ENCODE measurements at places on chromosomes 12 and 14.

GRCh38 chr14:57831981-57832380 is 33.9 kb downstream of the SLC35F4 start:
- no peak for DNase-seq

DNA sequence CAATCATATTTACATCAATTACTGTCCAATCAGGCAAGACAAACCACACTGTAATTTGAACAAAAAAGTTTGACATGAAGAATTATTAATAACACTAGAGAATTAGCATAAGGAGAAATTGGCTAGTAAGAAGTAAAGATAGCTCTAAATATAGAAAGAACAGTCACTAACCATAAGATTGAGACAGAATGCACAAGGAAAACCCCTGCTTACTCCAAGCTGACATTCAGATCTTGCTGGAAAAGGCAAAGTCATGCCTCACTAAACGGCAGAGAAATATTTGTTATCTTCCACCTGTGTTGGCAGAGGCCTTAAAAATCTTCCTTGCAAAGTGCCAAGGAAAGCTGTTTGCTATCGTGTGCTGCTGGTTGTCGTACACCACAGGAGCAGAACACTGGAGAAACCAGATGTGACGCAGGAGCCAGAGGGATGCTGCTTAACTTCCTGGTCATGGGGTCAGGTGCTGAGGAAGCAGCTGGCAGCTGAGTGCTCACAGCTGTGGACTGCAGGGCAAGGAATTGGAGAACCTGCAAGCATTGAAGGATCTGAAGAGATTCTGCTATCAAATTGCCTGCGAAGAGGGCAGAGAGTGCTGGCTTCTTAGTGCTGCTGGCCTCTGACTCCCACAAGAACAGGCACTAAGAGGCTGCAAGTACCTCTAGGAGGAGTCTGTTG is 1323.3 kb downstream of the LRFN5 start:
- no peak for DNase-seq

DNA sequence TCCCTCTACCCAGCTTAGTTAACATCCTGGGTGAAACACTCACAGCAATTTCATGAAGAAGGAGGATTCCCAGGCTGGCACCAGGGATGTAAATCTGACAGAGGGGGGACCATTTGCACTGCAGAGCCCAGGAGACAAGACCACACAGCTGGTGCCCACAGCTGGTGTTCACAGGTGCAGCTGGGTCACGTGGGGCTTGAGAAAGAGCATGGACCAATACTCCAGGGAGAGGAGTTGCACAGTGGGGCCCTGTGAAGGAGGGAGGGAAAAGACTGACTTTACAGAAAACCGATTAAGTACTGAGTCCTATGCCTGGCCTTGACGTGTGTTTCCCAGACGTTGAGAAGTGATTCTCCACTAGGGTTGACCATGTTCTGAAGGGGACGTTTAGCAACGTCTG is 1316.7 kb upstream of the TMEM132C start:
- no peak for DNase-seq

DNA sequence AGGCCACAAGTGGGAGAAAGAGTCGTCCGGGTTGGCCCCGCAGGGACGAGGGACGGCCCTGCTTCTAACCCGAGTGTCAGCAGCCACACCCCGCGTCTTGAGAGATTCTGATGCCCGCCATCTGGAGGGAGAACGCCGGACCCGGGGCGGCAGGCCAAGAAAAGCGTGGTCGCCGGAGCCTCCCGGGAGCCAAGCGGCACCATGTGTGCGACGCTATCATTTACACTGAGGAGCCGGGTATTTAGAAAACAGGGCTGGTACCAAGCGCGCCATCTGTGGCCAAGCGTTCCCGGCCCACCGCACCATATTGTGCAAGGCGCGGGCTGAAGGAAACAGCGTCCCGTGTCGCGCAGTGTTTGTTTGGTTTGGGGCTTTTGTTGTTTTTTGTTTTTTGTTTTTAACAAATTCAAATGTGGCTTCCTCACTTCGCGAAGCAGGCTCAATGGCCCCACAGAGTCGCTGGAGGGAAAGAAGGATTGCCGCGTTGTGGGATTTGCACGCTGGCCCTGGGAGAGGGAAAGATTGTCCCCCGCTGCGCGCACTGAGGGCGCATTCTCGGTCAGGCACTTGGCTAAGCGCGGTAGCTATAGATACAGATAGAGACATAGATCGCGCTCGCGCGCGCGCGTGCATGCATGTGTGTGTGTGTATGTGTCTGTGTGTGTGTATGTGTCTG is 153.8 kb downstream of the BCL11B start:
- DNase-seq, result no peak

DNA sequence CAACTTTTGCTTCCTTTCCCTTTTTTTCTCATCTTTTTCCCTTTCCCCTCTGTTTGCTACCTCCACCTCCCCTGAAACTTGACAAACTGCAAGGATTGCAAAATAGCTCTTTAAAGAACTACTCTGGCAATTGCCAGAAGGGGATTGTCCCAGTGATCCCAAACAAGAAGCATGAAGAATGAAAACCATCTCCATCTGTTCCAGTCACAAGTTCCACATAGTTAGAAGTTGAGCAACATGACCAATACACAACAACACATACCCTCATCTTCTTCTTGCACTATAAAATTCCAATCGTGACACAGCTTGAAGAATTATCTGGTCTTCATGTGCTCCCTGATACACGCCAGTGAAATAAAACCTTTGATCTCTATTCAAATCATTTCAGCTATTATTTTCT is 93.7 kb upstream of the USP15 start:
- no peak for DNase-seq

GRCh38 chr12:115394496-115395220 is 710.7 kb upstream of the TBX3 start:
- DNase-seq, result no peak

GRCh38 chr14:105070760-105071137 is 5.5 kb upstream of the GPR132 start:
- DNase-seq, result peak; percentile 74

GRCh38 chr14:75539561-75540478 is 17.6 kb downstream of the BATF start:
- peak; percentile 81 for DNase-seq

- peak; percentile 84 for DNase-seq
These were observed 35.4 kb upstream of the RNASE3 start for GRCh38 chr14:20855652-20856291.

- DNase-seq, result peak; percentile 73
These were observed 850 bp upstream of the ZNF385A start for GRCh38 chr12:54385251-54385914.

DNA sequence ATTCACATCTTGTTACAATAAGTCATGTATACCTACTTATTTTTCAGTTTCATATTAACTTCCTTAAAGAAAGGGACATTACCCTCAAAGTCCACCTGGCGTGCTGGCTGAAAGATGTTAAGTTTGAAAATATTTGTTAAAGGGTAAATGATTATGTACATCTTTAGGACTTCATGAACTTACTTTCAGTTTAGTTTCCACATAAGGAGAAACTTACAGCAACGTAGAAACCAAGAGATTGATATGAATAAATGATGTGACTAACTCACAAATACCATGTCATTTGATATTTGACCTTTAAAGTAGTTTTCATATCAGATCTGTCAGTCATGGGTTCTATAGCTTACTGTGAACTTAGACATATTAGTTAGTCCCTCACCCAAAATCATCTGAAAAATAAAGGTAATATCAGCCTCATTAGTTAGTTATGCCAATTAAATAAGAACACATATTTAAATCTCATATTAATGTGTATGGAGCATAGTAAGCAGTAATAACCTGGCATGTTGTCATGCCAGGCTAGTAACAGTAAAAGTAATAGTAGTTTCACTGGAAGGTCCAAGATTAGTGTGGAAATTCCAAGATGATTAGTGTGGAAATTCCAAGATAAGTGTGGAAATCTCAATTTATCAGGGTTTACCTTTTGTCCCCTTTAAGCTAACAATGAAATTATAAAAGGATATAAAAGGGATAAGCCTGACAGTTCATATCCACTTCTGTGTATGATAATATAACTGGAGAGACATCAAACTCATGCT is 1.9 kb upstream of the CLEC2D start:
- peak; percentile 70 for DNase-seq

DNA sequence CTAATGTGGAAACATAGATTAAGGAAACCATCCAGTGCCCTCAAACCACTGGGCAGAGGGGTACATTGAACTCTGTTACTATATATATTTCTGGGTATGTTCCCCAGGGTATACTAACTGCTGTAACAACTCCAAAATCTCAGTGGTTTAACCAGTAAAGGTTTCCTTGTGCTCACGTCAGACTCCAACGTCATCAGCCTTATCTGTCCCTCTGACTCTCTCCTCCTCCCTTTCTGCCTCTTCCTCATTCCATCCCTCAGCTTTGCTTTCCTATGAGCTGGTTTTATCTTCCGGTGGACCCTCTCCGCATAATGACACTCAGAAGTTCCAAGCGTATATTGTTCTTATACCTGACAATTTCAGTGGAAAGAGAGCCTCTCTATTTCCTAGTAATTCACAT is 21.2 kb upstream of the SMCO2 start:
- no peak for DNase-seq

GRCh38 chr12:80165746-80166145 is 66.4 kb downstream of the OTOGL start:
- no peak for DNase-seq
